ENCODE measurements at places on chromosomes 7 and 10. TPM values are rescaled to one million over a fixed set of nuclear protein-coding genes. Genes with fewer than 3 reads are reported as not detected.

DNA sequence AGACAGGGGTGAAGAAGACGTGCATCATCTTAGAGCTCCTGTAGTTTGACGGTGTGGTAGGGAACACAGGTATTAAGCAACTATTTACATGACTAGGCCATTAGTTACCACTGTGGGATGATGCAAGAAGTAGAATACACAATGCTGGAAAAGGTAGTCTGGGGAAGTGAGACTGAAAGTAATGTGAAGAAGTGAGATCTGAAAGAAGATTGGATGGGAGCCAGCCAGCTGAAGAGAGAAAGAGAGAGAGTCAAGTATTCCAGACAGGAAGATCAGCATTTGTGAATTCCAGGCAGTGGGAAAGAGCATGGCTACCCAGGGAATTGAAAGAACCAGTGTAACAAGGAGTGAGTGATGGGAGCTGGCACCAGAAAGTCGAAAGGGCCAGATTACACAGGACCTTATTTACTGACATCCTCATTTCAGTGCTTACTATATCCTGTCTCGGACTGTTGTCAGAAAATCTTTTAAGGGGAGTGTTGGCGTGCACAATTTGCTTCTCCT is 4.0 kb upstream of the CFAP58 start:
- DNase-seq = peak; percentile 71

GRCh38 chr7:136062625-136063325 is 85.6 kb upstream of the MTPN start:
- no peak for DNase-seq

GRCh38 chr7:55190511-55191160 is 171.8 kb downstream of the EGFR start:
- no peak for DNase-seq

DNA sequence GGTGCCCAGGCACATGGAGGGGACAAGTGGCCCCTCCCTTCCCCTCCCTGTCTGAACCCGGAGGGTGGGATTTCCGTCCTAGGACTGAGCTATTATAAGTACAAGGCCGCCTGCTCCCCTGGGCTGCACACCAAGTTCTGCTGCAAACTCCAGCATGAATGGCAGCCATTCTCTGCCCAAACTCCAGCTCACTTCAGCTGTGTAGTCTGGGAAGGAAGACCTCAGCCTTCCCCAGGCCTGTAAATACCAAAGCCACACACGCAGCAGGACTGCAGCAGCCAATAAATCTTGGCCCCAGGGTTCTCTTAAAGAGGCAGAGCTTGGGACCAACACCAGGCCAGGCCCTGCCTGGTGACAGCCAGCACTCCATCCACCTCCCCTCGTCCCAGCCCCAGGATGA is 291.3 kb upstream of the ZMIZ1 start:
- peak; percentile 65 for DNase-seq

DNA sequence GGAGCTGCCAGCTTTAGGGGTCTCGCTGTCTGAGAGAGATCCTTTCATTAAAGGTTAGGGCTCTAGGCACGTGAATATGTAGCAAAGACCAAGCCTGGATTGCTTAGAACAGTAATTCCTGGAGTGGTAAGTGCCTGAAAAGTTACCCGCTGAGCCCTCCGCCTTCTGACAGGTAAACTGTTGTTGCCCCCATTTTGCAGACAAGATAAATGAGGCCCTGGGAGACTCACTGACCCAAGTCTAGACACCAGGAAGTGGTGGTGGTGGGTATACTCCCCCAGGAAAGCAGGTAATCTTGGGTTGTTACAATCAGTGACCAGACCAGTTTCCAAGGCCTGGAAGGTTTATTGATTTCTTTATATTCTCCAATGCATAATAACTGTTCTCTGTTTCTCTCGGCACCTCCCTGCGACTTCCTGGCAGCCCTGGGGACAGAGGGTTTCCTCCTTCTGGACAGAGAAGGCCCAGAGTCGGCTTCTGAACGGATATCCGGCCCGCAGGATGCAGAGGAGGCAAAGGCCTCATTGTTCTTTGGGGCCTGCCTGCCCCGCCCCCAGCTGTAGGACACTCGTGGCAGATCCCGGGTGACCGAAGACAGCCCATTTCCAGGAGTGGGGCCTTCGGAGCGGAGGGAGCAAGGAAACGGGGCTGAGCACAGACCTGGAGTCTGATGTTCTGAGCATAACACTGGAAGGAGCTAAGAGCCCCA is 1.3 kb upstream of the GRK5 start:
- DNase-seq = no peak

The EGFR gene
- 55.0 TPM for total RNA-seq

- peak; percentile 72 for DNase-seq
Observed at GRCh38 chr10:76329891-76330575, 898.6 kb downstream of the LRMDA start.

- no peak for DNase-seq
Observed at GRCh38 chr10:124225467-124226270, 132.3 kb upstream of the CHST15 start.

DNA sequence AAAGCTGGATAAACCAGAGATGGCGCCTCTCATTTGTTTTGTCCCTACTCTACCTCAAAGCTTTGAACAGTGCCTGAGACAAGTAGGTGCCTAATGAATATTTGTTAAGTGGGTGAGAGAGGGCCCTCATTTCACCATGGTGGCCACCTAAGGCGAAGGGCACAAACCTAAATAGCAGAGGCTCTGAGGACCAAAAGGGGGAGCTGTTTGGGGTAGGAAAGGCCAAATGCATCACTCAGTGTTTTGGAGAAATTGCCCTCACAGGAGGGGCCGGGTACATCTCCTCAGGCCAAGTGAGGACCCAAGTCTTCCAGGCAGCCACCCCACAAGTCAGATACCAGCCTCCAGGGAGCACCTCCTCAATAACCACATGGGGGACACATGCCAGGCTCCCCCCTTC is 14.0 kb downstream of the IMPDH1 start:
- no peak for DNase-seq

DNA sequence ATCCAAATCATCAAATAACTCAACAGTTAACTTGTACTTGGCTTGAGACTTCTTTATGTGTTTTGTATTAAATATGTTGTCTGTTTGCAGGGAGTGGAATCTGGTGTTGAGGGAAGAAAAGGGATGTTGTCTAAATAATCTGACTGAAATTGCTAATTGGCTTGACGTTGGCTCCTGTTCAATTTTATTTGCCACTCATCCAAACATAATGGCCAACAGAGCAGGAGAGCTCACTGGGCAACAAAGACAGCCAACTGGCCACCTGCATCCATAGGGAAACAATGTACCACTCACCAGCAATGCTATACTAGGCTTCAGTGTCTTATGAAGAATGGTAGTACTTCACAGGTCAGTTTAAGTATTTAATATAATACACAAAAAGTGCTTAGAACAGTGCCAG is 80.5 kb downstream of the FAM13C start:
- no peak for DNase-seq

DNA sequence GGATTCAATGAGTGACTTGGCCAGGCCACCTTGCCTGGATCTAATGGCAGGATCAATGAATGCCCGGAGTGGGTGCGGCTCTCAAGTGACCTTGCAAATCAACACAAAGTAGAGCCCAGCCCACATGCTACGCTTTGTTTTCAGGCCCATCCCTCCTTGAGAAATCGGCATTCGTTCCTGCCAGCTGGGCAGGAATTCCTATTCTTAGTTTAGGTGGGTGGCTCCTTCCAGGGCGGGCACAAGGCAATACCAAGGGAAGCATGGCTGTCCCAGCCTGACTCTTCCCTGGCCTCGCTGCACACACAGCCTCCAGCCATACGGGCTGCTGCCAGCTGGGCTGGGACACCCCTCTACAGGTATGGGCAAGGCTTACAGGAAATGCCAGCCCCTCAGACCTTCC is 119.3 kb downstream of the SH3PXD2A start:
- DNase-seq = no peak

The PNLIPRP2 gene
- not detected for total RNA-seq
